Activated CD4-positive, alpha-beta T cell treated with anti-CD3 and anti-CD28 coated beads, Interleukin-2, amount 50 U/mL, for 4 hours (primary cell): ENCODE measurements at places on chromosomes 7 and 10.

GRCh38 chr10:131855461-131856401, 45.1 kb upstream of the PPP2R2D start:
- DNase-seq, result no peak

DNA sequence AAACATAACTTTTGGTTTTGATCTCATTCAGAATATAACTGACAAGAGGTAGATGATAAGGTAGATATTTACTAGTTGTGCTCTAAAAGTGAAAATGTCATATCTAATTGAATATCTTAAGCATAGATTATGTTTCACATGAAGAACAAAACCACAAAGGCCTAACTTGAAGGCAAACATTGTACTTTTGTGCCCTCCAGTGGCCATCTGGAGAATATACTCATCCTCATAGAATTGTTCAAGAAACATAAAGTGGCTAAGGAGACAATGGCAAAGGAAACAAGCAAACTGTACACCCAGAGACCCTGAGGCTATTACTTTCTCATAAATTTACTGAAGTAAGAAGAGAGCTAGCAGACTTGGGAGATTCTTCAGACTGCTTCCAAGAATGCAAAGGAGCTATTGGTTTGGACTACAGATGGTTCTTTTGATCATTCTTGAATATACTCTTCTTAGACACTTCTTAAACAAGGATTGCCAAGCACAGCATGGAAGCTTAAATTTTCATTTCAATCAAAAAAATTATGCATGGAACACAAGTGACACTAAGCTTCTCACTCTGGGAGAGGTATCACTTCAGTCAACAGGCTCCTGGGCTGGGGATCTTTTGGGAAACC, 98.2 kb upstream of the DKK1 start:
- peak; percentile 13 for DNase-seq

DNA sequence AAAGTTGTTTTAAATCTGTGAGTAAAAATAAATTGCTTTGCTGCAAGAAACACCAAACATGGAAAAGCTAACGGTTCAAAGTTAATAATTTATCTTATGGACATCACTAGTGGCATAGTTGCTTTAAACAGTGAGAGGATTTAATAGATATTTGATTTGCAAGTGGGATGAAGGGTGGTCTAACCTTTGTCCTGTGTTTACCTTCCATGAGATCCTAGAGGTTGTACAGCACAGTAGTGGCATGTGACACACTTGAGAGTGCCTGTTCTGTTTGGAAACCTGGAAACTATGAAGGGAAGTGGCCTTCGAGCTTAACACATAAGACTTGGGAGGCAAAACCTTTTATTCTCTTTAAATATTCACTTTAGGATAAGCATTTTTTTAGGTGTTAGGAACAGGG, 16.0 kb downstream of the EGFR start:
- no peak for DNase-seq

GRCh38 chr7:141754939-141755338, 9.0 kb upstream of the TAS2R3 start:
- no peak for DNase-seq

DNA sequence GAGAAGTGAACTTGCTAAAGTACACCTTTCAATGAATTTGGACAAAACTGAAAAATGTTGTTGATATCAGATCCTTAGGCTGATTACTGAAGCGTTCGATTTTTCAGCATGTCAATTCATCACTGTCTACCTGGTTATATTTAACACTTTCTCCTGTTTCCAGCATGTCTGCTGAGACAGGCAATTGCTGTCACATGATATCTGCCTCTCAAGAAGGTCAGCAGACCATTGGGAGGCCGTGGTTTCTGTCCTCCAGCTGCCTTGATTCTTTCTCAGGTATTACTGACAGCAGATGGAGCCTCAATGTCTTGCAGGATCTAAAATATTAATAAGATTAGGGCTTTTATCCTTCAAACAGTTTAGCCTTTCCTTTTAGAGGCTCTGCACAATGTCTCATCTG, 127.5 kb downstream of the SNX10 start:
- DNase-seq, result no peak

DNA sequence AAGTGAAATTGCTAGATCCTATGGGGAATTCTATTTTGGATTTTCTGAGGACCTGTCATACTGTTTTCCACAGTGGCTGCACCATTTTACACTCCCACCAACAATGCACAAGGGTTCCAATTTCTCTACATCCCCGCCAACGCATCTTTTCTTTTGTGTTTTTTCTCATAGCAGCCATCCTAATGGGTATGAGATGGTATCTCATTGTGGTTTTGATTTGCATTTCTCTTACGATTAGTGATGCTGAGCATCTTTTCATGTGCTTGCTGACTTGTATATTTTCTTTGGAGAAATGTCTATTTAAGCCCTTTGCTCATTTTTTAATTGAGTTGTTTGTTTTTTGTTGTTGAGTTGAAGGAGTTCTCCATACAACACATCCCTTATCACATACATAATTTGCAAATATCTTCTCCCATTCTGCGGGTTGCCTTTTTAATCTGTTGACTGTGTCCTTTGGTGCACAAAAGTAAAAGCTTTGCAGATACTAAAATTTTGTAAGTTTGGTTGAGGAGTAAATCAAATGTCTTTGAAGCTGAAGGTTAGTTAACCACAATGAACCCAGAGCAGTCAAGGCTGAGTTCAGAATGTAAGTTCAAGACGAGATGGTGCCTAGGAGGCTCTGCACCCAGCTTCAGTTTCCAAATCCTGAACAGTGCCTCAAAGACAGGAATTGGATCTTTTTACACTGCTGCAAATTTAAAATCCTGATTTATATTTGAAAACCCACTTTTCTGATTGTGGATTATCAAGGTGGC, 195.4 kb downstream of the COBL start:
- DNase-seq, result no peak
